Activated CD4-positive, alpha-beta T cell treated with anti-CD3 and anti-CD28 coated beads, Interleukin-2, Interleukin-6, amounts not matched to agents 100 ng/mL and 50 ng/mL, durations not matched to agents 16 hours and 8 hours (primary cell): ENCODE measurements at places on chromosomes 6 and 20.

- no peak for DNase-seq
Observed at GRCh38 chr6:82013561-82014530, 233.7 kb downstream of the IBTK start.

DNA sequence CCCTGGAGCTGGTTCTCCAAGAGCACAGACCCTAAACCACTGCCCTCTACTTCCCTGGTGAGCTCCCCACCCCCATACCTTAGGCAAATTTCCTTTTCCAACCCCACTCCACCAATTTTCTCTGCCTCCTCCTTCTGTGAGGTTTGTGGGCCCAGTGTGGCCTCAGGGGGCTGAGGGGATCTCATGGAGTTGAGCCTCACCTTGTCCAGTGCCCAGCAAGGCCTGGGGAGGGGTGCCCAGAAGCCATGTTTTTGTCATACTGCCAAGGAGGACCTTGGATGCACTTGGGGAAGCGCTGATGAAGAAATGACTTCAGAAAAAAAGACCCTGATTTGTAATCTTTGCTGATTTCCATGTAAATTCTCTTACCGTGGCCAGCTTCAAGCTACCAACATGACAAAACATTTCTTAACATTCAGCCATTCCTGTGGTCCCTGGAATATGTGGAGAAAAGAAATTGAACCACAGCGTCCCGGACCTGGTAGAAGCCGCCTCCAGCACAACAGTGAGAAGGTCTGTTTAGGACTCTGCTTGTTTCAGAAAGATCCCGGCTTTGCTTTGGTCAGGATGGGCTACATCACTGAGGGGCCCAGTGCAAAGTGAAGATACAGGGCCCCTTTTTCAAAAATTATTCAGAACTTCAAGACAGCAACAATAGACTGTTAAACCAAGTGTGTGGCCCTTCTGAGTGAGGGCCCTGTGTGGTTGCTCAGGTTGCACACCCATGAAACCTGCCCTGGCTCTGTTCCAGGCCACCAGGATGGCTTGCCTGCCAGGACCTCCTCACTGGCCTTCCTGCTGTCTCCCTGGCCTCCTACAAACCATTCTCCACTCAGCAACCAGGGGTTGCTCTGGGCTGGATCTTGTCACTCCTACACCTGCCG lies 52.5 kb downstream of the CHMP4B start:
- no peak for DNase-seq

DNA sequence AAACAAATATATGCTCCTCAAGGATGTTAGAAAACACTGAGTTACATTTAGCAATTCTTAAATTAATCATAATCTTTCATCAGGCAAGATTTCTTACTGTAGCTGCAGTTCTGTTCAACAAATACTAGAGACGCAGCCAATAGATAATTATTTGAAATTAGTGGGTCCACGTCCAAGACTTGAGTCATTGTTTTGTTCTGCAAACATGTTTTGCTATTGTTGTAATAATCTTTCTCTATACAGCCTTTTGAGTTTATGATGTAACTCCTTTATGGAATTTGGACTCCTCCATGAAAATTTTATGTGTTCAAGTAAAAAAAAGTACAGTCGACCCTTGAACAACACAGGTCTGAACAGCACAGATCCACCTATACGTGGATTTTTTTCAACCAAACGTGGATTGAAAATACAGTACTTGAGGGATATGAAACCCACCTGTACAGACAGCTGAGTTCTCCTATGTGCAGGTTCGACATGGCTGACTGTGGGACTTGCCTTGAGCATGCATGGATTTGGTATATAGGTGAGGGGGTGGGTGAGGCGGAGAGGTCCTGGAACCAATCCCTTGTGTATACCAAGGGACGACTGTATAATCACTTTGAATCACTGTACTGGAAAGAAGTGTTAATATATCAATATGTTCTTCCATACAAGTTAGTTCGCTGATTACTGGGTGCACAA lies 41.3 kb upstream of the SLC22A16 start:
- no peak for DNase-seq

GRCh38 chr6:9646342-9647070 lies 768.4 kb downstream of the TFAP2A start:
- no peak for DNase-seq

- DNase-seq = no peak
Observed at GRCh38 chr6:16765235-16765634, 4.0 kb upstream of the ATXN1 start.
